Mammary microvascular endothelial cell (primary cell): ENCODE measurements at places on chromosomes 11 and 22. TPM values are rescaled to one million over a fixed set of nuclear protein-coding genes. Genes with fewer than 3 reads are reported as not detected.

HSPB2 gene
- total RNA-seq = not detected in 2 replicates

OR2AT4 gene
- not detected in 2 replicates for total RNA-seq

TMPRSS4 gene
- total RNA-seq = not detected in 2 replicates

TENM4 gene
- total RNA-seq = not detected in 2 replicates

SCGB1D2 gene
- not detected in 2 replicates for total RNA-seq

KRTAP5-8 gene
- not detected in 2 replicates for total RNA-seq

PRDM10 gene
- total RNA-seq = 5.2 and 5.6 TPM in 2 replicates

LRRC32 gene
- total RNA-seq = 129 and 139 TPM in 2 replicates

F2 gene
- total RNA-seq = 0.10 TPM in 1 of 2 replicates, not detected in the other

OR8A1 gene
- not detected in 2 replicates for total RNA-seq
